NCI-H446 (cell line): ENCODE measurements at places on chromosomes 3 and 15.

- DNase-seq = no peak
These were observed 51.0 kb downstream of the NFKBIZ start for GRCh38 chr3:101900316-101900715.

DNA sequence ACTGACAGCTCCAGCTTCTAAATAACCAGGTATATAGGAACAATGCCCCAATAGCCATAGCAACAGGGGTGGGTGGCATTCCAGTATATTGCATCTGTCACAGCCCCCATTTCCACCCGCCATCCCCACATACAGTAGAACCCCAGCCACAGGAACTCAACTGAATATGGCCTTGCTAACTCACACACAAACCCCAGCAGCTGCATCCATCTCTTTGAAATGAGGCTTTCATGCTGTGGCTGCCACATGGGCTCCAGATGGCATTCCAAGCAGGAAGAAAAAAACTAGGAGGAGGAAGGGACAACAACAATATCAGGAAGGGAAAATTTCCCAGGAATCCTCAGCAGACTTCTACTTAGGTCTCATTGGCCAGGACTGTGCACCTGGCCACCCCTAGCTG lies 54.6 kb downstream of the CCR3 start:
- no peak for DNase-seq

DNA sequence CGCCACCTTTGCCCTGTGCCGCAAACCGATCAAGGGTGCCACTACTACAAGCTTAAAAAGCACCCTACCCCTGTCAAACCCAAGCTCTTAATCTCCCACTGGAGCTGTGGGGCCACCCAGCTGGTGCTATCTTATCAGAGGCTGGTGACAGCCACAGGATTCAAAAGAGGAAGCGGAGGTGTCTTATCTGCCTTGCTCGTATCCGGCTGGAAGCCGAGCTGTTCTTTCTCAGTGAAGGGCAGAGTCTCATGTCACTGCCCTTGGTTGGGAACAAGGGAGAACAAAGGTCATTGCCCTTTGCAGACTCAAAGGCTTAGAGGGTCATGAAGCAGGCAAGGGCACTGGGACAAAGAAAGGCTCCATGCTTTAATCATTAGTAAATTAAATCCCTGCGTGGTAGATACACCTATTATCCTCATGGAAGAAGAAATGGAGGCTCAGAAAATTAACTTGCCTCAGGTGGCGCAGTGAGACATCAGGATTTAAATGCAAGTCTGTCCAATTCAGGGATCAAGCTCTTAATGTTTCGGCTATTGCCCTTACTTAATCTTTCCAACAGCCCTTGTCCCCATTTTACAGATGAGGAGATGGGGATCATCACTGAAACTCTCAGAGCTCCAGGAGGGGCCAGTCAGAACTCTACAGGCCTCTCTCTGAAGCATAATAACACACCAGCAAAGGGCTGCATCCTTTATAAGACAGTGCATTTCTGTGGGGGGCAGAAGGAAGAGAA lies 360.0 kb upstream of the PROK2 start:
- DNase-seq = no peak

- DNase-seq = no peak
These were observed 1219.2 kb downstream of the ZPLD1 start for GRCh38 chr3:103653996-103654395.
